CD4-positive, CD25-positive, alpha-beta regulatory T cell (primary cell): ENCODE measurements at places on chromosomes 3 and 15. TPM values are rescaled to one million over a fixed set of nuclear protein-coding genes. Genes with fewer than 3 reads are reported as not detected.
A peak's percentile ranks its signal among the peaks of the same experiment; 100 is the strongest.

The CYP11A1 gene
- not detected for polyA plus RNA-seq

The GOLGA6L1 gene
- not detected for polyA plus RNA-seq

The XYLB gene
- polyA plus RNA-seq = 0.72 TPM

The ITIH1 gene
- not detected for polyA plus RNA-seq

DNA sequence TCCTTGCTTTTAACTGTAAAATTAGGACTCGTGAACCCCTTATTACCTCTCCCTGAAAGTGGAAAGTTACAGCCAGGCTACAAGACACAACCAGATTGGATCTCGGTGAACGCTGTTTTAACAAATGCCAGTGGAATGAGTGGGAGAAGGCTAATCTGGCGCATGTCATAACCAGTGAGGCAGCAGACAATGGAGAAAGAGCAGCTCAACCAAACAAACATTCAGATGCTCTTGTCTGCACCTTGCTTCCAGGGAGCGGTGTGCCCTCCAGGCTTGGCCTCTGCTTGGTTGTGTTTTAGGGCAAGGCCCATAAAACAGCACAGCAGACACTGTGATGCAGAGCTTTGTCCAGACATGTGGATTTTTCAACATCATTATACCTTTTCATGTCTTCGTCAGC lies 45.9 kb upstream of the ATP1B3 start:
- no peak for DNase-seq

The NR2E3 gene
- polyA plus RNA-seq = not detected

DNA sequence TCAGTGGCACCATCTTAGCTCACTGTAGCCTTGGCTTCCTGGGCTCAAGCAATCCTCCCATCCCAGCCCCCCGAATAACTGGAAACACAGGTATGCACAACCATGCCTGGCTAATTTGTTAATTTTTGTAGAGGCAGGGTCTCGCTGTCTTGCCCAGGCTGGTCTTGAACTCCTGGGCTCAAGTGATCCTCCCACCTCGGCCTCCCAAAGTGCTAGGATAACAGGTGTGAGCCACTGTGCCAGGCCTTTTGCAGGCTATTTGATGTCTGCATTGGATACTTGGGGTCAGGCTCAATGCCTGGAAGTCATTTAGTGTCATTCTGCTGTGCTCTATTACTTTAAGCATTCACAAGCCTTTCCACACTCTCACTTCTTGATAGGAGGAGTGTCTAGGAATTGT lies 17.6 kb downstream of the LIMD1 start:
- no peak for DNase-seq

DNA sequence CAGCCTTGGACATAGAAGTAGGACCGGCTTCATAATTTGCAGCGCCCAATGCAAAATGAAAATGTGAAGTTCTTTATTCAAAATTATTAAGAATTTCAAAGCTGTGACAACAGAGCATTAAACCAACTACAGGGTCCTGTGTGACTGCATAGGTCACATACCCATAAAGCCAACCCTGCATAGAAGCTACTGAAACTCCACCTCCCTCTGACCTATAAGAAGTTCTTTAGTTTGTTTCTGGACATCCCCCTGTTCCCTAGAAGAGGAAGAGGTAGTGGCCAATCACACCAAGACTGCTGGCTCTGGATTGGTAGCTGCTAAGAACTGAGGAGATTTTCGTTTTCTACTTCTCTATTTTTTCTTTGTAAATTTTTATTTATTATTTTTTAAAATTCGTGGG lies 9.0 kb upstream of the SELENOT start:
- no peak for DNase-seq

GRCh38 chr15:75023872-75024636 lies 664 bp downstream of the PPCDC start:
- DNase-seq = peak; percentile 46

DNA sequence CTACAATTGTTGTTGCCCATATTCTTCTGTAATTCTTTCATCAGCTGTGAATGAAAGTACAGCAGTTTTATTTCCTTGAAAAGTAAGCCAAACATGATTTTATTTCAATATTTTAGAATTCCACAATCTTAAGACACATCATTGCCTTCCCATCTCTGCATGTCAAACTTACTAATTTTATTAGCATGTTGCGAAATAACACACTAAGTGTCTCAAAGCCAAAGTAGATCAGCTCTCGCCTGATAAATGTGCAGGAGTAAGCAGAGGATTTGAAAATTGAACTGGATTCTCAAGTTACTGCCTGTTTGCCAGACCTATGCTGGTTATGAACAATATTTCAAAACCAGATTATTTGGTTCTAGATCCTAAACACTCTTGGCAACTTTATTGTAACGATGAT lies 25.7 kb downstream of the TGFBR2 start:
- no peak for DNase-seq

DNA sequence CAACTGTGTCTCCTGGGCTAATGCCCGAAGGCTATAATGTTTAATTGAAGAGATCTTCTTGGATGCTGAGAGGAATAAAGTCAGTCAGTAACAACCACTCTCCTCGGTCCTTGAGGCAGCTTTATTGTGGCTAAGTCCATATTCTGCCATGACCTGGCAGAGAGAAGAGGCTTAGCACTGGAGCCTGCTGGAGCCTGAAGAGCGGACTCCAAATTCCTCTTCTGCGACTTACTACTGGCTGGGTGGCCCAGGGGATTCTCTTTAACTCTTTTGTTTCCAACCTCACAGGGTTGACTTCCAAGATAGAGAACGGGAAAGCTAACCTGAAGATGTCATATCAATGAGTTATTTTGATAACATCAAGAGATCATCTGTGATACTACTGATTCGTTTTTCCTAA lies 71.1 kb downstream of the MYO1E start:
- no peak for DNase-seq

- DNase-seq = no peak
Observed at GRCh38 chr15:48966595-48967301, 3.0 kb upstream of the SHC4 start.

- no peak for DNase-seq
Observed at GRCh38 chr3:123536153-123536895, 48.5 kb downstream of the HACD2 start.
